HuH-7.5 (cell line): ENCODE measurements at places on chromosomes 13 and 19.

GRCh38 chr13:50080203-50080910, 65.1 kb downstream of the KCNRG start:
- DNase-seq = no peak

- DNase-seq = no peak
Observed at GRCh38 chr19:38022791-38023670, 116.0 kb downstream of the SIPA1L3 start.

DNA sequence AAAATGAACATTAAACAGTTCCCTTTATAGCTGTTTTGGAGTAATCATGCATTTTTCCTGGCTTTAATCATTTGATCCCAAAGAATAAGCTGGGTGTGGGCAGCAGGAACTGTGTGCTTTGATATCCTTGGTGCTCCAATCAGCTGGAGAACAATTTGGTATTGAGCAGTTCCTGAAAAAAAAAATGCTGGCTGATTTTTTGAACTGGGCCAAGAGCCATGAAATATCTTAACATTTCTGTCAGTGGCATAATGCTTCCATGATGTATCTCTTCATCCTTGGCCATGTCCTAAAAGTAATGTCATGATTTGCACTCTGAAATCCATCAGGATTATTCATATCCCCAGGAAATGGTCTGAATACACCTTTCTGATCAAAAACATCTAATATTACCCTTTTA, 134.7 kb downstream of the LHFPL6 start:
- no peak for DNase-seq

DNA sequence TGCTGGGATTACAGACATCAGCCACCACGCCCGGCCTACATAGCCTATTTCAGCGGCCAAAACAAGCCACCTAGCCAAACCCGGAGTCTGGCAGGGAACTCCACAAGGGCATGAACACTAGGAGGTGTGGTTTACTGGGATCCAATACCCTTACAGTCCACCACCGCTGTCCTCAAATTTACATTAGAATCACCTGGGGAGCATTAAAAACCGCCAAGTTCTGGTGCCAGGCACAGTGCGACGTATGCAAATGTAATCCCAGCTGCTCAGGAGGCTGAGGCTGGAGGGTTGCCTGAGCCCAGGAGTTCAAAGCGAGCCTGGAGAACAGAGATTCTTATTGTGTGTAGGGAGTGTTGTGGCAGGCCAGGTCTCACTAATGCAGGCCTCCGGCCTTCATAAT, 4.2 kb upstream of the AP1M1 start:
- no peak for DNase-seq
